NCI-H187 treated with DMSO at 0.1 percent for 48 hours (cell line): ENCODE measurements at places on chromosomes 13 and 19.

GRCh38 chr19:30303131-30303654 is 69.0 kb upstream of the ZNF536 start:
- DNase-seq, result no peak

DNA sequence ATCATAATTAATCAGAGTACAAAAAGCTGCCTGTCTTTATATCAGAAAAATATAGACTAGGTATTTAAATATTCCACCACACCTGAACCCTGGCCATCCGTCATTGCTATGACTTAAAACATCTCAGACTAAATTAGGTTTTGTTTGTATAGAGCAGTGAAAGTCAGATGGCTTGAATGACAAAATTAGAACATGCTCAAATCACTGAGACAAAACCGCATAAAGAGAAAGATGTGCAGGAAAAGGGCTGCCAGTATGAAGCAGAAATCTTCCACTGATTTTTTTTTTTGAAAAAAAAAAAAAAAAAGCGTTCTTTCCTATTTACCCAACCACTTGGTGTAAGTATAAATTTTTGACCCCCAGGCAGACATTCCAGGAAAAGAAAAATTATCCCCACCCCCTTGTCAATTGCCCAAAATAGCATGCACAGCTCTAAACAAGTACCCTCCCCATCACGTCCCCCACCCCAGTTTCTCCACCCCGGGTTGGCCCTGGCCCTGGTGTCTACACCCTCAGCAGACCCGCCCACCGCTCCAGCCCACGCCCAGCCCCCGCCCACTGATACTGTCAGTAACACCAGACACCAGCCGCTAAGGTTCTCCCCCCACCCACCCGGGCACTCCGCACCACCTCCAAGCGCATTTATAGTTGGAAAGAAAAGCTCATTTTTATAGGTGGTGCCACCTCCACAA is 118.6 kb downstream of the URI1 start:
- no peak for DNase-seq

DNA sequence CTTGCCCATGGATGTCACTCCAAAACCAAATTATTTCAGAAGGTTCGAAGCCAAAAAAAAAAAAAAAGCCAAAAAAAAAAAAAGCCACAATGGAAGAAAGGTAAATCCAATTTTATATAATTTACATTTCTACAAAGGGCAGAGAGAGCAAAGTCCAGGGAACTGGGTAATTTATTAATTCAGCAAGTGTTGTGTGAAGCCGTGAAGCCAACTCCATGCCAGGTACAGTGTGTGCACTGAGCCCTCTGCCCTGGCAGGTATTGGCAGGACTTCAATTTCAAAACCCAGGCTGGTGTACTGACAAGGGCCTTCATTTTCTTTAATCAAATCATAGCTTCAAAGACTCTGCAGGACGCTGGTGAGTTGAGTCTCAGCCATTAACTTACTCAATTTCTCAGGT is 5.5 kb upstream of the RFPL4A start:
- DNase-seq, result no peak

GRCh38 chr19:7670150-7670783 is 1.4 kb downstream of the RETN start:
- DNase-seq, result no peak

DNA sequence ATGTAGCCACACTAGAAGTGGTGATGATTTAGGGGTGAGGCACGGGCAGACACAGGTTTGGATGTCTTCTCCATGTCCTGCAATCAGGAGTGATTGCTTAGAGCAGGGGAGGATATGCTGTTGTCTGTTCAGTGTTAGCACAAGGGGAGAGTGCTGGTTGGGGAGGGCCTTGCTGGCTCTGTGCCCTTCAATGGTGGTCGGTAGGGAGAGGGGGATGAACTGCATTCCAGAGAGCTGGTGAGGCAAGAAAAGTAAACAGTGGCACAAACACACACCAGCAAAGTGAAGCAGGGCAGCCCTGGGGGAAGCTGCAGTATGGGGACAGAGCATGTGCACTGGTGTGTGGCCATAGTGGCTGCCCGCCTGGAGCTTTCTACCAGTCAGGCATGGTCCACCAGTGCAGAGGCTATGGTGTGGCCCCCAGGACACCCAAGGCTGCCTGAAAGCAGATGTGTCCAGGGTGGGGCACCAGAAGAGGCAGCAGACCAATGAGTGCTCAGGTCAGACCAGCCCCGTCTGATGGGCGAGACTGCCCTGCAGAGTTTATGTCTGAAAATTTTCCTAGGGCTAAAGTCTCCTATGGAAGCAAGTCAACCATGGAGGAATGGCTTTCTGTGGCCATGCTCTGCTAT is 1676.9 kb downstream of the PCDH9 start:
- DNase-seq, result no peak
